Stimulated activated CD4-positive, alpha-beta T cell treated with anti-CD3 and anti-CD28 coated beads, Interleukin-4, amount 100 ng/mL, for 4 hours (primary cell): ENCODE measurements at places on chromosomes 3 and 15.

DNA sequence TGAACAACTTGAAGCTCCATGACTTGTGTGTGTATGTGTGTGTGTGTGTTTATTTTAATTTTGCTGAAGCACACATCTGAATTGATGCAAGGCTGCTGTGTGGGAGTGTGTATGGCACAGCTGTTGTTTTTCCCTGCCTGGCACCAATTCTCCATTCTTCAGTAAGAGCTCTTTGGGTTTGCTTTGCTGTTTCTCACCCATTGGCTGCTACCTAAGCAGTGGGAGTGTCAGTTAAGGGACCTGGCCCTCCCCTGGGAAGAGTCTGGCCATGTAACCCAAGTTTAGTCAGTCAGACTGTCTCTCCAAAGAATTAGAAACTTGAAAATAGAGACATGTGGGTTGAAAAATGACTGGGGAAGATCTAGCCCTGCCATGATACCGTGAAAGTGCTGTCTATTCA lies 126.2 kb upstream of the SYNPR start:
- no peak for DNase-seq

- DNase-seq: no peak
Observed at GRCh38 chr3:127637546-127637945, 8.6 kb downstream of the PODXL2 start.

DNA sequence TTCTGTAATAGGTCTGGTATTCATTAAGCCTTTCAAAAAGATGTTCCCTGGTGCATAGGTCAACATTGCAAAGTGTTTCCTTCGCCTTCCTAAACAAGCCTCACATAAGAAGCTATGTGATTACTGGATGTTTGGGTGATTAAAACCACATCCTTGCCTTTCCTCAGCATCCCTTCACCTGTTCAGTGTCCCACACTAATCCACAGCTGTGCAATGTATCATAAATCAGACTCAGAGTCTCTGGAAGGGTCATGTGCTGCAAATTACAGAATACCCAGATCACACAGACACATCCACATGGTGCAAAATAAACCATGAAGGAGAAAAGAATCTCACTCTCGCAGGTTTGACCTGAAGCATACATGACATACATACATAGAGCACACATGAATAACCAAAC lies 164.7 kb upstream of the NSMCE3 start:
- no peak for DNase-seq

DNA sequence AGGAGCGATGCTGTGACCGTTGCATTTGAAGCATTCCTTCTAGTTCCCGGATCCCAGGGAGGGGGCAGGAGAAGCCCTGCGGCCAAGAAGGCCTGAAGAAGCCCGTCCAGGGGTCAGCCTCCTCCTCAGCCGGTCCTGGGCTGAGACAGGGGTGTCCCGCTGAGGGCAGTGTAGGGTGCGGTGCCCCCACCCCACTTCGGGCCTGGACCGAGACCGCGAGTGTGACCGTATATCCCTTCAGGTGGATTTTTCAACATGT lies 2.8 kb downstream of the OCA2 start:
- no peak for DNase-seq

DNA sequence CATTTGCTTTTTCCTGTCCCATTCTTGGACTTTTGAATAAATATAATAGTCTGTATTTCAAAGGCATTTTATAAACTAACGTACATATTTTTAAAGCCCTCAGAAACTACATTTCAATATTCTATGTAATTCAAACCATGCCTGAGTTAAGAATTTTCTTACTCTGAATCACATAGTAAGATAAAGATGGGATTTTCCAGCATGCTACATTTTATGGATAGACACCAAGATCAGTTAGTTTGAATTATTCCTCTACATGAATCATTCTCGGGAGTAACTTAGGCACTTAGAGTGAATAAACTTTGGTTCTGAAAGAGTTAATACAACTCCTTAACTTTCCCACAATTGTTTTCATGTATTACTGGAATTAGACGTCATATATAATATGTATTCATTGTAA lies 713.3 kb upstream of the CBLB start:
- DNase-seq: no peak

- DNase-seq: no peak
Observed at GRCh38 chr15:67558502-67558901, 16.0 kb downstream of the MAP2K5 start.

DNA sequence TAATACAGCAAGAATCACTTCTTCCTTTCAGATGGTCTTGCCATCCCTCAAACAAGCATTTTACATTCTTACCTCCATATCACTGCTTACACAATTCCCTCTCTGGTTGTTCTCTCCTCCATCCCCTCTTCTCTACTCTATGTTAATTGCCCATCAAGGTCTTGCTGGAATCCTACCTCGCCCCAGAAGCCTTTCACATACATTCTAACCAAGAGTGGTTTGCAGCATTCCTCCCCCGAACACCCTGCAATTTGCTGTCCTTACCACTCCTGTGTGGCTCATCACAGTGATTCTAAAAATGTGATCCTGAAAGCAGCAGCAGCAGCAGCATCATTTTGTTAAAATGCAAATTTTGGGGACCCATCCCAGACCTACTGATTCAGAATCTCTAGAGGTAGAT lies 30.6 kb downstream of the TNIK start:
- no peak for DNase-seq

DNA sequence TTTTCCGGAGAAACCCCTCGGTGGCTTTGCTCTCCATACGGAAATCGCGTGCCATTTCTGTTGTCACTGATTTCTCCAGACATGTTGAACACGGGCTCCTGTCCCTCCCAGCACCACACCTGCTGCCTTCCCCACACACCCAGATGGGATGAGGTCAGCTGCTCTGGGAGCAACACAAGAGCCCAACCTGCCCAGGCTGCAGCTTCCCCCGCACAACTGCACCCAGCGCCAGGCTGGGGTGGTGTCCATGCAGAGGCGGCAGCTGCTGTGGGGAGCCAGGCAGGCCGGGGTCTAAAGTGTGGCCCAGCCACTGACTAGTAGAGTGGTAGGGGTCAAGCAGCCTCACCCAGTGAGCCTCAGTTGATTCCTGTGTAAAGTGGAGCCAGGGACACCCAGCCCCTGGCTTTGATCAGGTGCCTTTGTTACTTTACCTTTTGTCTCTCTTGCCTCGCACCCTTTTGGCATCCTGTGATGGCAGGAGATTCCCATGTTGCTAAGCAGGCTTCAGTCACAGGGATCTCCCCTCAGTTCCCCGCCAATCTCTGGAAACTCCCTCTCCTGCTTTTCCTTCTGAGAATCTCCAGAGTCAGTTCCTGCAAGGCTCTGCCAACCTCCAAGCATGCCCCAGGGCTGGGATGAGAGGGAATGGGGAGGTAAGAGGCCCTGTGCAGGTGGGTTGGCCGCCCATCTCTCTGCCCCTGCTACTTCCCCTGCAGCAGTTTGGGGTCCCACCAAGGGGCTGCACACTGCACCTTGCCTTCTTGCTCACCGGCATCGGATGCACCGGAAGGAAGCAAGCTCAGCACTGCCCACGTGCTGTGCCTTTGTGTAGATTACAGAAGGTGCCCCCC lies 91.8 kb upstream of the ALDH1A3 start:
- no peak for DNase-seq

GRCh38 chr3:110933821-110934426 lies 137.7 kb upstream of the NECTIN3 start:
- DNase-seq: no peak
